ENCODE measurements at places on chromosomes 11 and 22.

DNA sequence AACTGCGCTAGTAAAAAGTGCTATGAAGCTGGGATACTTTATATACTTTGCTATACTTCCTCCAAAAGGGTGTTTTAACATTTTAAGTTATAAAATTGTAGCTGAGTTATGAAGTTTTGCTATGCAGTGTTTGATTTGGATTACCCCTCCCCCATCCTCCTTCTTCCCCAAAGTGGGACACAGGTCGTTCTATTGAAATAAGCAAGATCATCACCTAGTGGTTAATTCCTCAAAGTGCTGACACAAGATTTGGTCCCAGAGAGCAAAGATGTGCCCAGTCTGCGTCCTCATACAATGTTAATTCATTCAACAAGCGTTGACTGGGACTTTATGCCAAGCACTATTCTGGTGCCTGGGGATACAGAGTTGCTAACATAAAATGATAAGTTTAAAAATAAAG, 78.5 kb downstream of the SPON1 start:
- no peak for DNase-seq

DNA sequence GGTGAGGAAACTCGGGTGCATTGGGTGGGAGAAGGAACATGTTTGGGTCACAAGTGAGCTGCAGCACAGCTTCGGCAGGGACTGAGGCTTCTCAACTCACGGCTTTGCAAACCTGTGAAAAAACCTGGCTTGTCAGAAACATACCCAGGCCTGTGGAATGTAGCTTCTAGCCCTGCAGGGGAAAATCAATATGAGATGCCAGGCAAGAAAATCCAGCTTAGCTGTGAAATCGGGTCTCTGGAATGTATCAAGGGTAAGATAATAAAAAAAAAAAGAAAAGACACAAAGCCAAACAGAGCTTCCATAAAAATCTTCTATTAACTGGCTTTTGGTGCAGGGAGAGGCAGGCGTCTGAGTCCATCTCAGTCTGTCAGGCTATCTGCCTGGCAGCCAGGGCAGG, 28.5 kb downstream of the UQCR10 start:
- DNase-seq: no peak

DNA sequence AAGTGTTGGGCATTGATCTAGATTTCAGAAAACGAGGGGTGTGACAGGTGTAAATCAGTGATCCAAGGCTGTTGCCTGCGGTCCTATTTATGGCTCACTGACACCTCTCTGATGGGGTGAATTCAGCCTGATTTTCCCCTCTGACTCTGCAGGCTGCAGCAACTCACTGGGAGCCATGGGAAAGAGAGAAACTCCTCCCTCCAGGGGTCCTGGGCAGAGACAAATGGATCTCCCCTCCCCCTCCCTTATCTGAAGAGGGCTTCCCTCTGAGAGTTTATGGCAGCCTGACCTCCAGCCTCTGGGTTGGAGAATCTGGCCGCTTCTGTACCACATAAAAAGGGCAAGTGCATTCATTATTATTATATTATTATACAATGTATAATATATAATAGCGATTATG, 1.8 kb upstream of the PKNOX2 start:
- DNase-seq: no peak

GRCh38 chr11:69385832-69386427, 92.0 kb downstream of the MYEOV start:
- no peak for DNase-seq

All from NCI-H2171 (cell line).